ENCODE measurements at places on chromosomes 13 and 19.

DNA sequence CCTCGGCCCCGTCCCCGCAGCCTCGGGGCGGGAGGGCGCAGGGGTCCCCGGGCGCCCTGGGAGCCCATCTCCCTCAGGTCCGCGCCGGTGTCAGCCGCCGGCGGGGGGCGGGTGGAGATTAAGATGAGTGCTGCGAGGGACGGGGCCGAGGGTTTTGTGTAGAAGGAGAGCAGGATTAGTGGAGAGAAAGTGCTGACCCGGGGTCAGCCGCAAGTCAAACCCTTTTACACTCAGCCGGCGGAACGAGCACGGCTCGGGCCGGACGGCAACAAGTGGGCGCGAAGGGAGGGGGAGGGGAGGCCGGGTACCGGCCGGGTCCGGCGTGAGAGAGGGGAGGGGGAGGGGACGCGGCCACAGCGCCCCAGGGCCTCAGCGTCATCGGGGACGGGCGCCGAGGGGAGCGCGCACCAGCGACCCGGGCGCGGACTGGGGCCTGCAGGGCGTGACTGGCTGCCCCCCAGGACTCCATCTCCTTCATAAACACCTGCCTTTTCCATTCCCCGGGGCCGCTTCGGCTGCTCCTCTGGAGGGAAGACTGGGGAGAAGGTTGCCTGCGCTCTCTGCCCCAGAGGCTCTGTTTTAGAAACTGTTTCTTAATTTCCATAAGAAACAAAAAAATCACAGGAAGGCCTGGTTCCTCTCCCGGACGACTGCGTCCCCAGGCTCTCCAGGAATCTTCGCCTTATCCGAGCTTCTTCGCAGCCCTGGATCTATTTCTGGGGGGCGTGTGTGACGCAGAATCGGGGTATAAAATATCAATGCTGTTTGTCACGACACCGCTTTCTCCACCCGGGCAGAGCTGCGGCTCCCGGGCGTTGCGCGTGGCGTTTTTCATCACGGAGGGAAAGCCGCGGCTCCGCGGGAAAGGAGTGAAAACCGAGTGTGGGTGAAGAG is 6.5 kb downstream of the SOX1 start:
- DNase-seq: no peak

DNA sequence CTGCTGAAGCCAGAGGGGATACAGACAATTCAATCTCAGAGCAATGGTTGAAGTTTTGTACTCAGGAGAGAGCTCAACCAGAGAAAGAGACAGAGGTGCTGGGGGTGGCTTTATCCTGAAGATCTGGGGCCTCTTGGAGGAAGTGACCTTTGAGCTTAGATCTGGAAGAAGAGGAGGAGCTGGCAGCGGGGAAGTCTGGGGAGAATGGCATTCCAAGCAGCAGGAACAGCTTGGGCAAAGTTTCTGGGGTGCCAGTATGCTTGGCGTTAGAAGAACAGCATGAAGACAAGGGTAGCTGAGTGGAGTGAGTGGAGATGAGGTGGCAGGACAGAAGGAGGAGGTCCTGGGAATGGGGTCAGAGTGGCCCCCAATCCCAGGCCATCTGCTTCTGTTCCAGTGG is 11.3 kb downstream of the MAST3 start:
- no peak for DNase-seq

GRCh38 chr13:42740753-42741152 is 40.6 kb upstream of the FAM216B start:
- no peak for DNase-seq

DNA sequence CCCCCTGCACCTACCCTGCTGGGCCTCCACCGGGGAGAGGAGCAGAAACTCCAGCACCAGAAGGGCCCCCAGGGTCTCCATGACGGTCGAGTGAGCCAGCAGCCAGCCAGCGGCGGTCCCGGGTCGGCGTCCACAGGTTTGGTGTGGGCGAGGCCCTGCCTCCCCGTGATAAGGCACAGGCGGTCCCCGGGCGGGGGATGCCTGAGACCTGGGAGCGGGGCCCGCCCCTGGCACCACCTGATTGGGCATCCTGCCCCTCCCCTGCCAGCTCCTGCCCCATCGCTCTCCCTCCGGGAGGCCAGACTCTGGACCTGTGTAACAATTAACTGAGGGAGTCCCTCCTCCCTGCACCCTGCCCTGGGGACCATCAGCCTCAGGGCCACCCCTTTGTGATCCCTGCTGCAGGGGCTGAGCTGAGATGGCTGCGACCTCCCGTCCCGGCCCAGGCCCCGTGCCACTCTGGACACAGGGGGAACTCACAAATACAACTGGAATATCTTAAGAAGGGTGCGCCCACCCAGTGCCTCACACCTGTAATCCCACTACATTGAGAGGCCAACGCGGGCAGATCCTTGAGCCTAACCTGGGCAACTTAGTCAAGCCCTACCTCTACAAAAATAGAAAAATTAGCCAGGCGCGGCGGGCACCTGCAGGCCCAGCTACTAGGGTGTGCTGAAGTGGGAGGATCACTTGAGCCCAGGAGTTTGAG is at the start of gene SMIM24:
SMIM24 (minus strand) TSS at position 143 of the 709 bp plus-strand sequence; CDS start at position 81, 62 bp downstream.
- no peak for DNase-seq

DNA sequence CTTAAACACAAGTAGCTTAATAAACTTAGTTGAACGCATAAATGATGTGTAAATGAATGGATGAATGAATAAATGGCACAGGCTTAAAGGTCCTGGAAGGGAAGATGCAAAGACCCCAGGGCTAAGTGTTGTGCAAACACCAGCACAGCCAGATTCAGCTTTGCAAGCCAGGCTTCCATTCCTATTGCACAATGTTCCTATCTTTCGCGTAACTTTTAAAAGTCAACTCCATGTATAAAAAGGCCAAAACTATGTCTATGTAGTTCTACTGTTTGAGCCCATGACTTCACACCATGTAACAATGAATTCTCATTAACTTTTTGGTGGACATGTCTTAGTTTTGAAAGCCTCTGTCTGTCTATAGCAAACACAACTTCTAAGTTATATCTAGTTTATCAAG is 226.0 kb downstream of the NALCN start:
- no peak for DNase-seq

Data from activated CD4-positive, alpha-beta T cell treated with anti-CD3 and anti-CD28 coated beads for 4 hours (primary cell).